ENCODE measurements at places on chromosomes 4 and X.

DNA sequence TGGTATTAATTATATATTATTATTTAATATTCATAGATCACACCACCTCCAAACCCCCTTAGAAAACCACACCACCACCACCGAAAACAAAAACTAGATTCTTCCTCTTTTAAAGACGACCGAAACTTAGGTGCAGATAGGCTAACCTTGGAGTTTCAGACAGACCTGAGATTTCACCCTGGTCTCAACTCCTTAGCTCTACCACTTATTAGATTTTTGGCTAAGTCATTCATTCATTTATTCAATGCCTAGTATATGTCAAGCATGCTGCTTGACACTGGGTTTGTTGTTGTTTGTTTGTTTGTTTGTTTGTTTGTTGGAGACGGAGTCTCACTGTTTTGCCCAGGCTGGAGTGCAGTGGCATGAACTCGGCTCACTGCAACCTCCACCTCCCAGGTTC lies 9.5 kb upstream of the BMP2K start:
- no peak overlapping the region for H3K27ac ChIP-seq
- no peaks in the 10 kb centered on the region for H3K4me1 ChIP-seq
- H3K27me3 ChIP-seq = no peaks in the 10 kb centered on the region
- DNase-seq = no peak
- no peaks in the 10 kb centered on the region for H3K36me3 ChIP-seq
- H3K4me3 ChIP-seq = no peak overlapping the region

- no peak overlapping the region for H3K27ac ChIP-seq
- no peaks in the 10 kb centered on the region for H3K36me3 ChIP-seq
- DNase-seq = no peak
- H3K4me3 ChIP-seq = no peak overlapping the region
These were observed 31.9 kb upstream of the FAM9C start for GRCh38 chrX:13076176-13076961.

DNA sequence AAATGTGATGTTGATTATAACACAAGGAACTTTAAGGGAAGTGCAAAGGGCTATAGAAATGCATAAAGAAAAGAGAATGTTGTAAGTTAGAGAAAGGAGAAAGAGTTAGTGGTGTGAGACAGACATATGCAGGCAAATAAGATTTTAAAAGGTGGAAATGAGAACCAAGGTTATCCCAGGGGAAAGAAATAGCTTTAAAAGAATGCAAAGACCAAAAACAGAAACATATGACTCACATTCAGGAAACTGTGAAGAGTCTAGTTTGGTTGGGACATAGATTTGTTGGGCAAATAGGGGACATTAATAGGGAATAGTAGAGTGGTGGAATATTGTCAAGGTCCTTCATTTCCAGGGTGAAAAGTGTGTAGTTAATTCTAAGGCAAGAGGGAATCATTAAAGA lies 52.4 kb downstream of the MAPK10 start:
- no peak overlapping the region for H3K4me3 ChIP-seq
- H3K4me1 ChIP-seq = no peaks in the 10 kb centered on the region
- H3K36me3 ChIP-seq = peaks cover 5% of the 10 kb centered on the region
- no peak overlapping the region for H3K27ac ChIP-seq
- peaks cover 2% of the 10 kb centered on the region for H3K27me3 ChIP-seq

DNA sequence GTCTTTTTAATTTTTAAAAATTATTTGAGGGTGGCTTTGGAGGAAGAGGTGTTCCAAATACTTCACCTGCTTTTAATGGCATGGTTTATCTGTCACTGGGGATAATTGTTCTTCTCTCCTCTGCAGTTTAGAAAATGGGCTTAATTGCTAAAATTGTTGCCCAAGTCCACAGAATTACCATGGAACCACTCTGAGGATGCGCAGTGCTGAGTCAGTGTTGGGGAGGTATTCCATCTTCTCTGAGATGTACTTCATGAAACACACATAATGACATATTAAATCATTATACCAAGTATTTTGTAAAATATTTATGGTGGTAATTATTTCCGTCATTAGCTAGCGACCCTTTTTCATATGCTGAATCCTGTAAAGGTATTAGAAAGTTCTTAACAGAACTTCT lies 8.0 kb downstream of the ASB5 start:
- no peak for DNase-seq
- H3K27me3 ChIP-seq = no peaks in the 10 kb centered on the region
- H3K27ac ChIP-seq = no peak overlapping the region

DNA sequence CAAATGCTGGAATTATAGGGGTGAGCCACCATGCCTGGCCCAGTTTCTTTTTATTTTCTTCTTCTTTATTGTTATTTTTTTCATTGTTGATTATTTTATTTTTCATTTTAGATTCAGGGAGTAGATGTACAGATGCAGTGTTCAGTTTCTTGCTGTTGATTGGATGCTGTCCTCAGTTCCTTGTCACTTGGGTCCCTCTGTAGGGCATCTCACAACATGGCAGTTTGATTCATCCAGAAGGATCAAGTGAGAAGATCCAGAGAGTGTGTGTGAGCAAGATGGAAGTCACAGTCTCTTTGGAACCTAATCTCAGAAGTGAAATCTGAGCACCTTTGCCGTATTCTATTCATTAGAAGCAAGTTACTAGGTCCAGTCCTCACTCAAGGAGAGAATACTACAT lies 20.9 kb downstream of the HMGB3 start:
- H3K27me3 ChIP-seq = no peaks in the 10 kb centered on the region
- no peak for DNase-seq
- no peaks in the 10 kb centered on the region for H3K36me3 ChIP-seq
- no peak overlapping the region for H3K4me3 ChIP-seq
- no peaks in the 10 kb centered on the region for H3K4me1 ChIP-seq

- no peak overlapping the region for H3K4me3 ChIP-seq
- H3K27me3 ChIP-seq = no peaks in the 10 kb centered on the region
- DNase-seq = no peak
- H3K4me1 ChIP-seq = no peaks in the 10 kb centered on the region
These were observed 69.7 kb upstream of the NUDT6 start for GRCh38 chr4:122992057-122992456.

- DNase-seq = peak; percentile 60
- no peak overlapping the region for H3K27ac ChIP-seq
- H3K36me3 ChIP-seq = no peaks in the 10 kb centered on the region
- H3K4me3 ChIP-seq = peak overlapping the region; percentile 86
- peaks cover 17% of the 10 kb centered on the region for H3K4me1 ChIP-seq
These were observed 554 bp downstream of the PCDH7 start for GRCh38 chr4:30720661-30721184.

DNA sequence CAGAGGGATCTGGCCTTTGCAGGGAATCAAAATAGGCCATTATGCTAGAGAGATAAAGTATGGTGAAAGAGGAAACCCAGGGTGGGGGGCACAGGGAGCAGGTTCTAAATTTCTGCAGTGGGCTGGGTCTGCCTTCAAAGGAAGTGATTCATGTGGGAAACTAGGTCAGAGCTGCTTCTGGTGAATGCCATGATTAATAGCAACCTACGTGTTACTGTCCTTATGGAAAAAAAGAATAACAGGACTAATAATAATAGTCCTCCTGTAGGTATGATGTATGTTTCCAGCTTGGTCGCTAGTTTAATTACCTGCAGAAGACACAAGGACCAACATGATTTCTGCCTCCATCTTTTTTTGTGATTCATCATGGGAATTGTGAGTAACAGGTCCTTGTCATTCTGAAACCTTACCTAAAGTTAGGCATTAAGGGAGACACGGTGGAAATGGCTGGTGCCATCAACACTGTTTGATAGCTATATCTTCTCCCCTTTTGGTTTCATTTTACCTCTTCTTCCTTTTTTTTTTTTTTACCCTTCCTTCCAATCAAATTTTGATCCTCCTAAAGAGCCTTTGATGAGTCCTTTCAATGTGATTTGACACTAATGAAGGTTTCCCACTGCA lies 180.4 kb downstream of the CPEB2 start:
- H3K36me3 ChIP-seq = no peaks in the 10 kb centered on the region
- DNase-seq = no peak
- H3K4me3 ChIP-seq = no peak overlapping the region
- peaks cover 2% of the 10 kb centered on the region for H3K27me3 ChIP-seq
- H3K27ac ChIP-seq = no peak overlapping the region
- no peaks in the 10 kb centered on the region for H3K4me1 ChIP-seq

DNA sequence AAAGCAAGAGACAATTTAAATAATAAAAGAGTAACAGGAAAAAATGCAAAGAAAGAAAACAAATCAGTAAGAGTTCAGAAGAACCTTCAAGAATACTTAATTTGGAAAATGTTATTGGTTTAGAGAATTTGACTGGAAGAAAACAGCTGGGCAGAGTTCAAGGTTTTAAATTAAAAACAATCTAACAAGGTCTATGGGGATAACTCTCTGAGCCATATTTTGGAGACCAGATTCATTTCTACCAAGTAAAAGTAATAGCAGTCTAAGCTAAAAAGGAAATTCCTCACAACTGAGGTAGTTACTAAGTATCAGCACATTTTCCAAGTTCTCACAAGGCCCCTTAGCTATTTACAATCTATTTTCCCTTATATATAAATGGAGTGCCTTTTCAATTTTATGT lies 82.4 kb upstream of the TFDP3 start:
- H3K27me3 ChIP-seq = peaks cover 3% of the 10 kb centered on the region
- no peak for DNase-seq
- no peaks in the 10 kb centered on the region for H3K36me3 ChIP-seq
- H3K4me3 ChIP-seq = no peak overlapping the region

DNA sequence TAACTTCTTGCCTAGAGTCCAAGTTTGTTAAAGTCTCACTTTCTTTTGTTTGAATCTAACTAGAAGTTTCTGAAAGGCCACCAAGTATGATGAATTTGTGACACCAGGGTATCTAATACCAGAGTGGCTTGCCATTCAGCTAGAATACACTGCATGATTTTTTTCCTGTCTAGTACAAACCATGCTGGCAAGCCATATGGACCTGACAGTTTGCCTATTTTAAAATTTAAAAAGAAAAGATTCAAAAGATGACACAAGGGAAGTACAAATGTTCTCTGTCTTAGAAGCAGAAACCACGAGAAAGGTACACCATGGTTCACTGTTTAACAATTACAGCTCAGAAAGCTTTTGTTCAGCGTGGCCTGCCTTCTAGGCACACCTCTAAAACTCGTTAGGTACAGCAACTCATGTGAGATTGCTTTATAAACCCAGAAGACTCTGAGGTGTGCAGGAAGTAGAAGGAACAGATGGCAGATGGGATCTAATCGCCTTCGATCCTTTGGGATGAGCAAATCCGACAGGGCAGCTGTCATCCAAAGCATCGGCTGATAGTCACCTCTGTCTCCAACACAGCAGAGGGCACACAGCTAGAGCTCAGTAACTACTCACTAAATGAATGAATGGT lies 35.4 kb upstream of the CENPU start:
- no peaks in the 10 kb centered on the region for H3K36me3 ChIP-seq
- peak; percentile 49 for DNase-seq
- peaks cover 5% of the 10 kb centered on the region for H3K27me3 ChIP-seq
- H3K4me3 ChIP-seq = peak overlapping the region; percentile 18

GRCh38 chr4:16583764-16584163 lies 314.7 kb downstream of the LDB2 start:
- H3K36me3 ChIP-seq = no peaks in the 10 kb centered on the region
- DNase-seq = no peak
- peaks cover 6% of the 10 kb centered on the region for H3K4me1 ChIP-seq
- H3K27me3 ChIP-seq = peaks cover under 1% of the 10 kb centered on the region
- no peak overlapping the region for H3K27ac ChIP-seq

- DNase-seq = no peak
- peaks cover 7% of the 10 kb centered on the region for H3K36me3 ChIP-seq
- peaks cover 6% of the 10 kb centered on the region for H3K27me3 ChIP-seq
These were observed 143.5 kb downstream of the MGST2 start for GRCh38 chr4:139808808-139809756.

- no peak overlapping the region for H3K4me3 ChIP-seq
- DNase-seq = no peak
- H3K27ac ChIP-seq = no peak overlapping the region
- no peaks in the 10 kb centered on the region for H3K36me3 ChIP-seq
- H3K4me1 ChIP-seq = peaks cover 6% of the 10 kb centered on the region
- no peaks in the 10 kb centered on the region for H3K27me3 ChIP-seq
These were observed 7.3 kb upstream of the PTPN13 start for GRCh38 chr4:86586626-86587380.

- H3K27ac ChIP-seq = no peak overlapping the region
- H3K4me1 ChIP-seq = peaks cover 14% of the 10 kb centered on the region
- H3K36me3 ChIP-seq = no peaks in the 10 kb centered on the region
- peaks cover 38% of the 10 kb centered on the region for H3K27me3 ChIP-seq
- H3K4me3 ChIP-seq = peak overlapping the region; percentile 4
These were observed 2.5 kb downstream of the FGF5 start for GRCh38 chr4:80268936-80269335.

- no peaks in the 10 kb centered on the region for H3K36me3 ChIP-seq
- H3K4me1 ChIP-seq = peaks cover 67% of the 10 kb centered on the region
- peak overlapping the region; percentile 92 for H3K27ac ChIP-seq
- H3K27me3 ChIP-seq = peaks cover 6% of the 10 kb centered on the region
These were observed 13.6 kb downstream of the SH3RF1 start for GRCh38 chr4:169256856-169257761.
